Fibroblast of pulmonary artery (primary cell): ENCODE measurements at places on chromosomes 2 and 18.
A peak's percentile ranks its signal among the peaks of the same experiment; 100 is the strongest.

DNA sequence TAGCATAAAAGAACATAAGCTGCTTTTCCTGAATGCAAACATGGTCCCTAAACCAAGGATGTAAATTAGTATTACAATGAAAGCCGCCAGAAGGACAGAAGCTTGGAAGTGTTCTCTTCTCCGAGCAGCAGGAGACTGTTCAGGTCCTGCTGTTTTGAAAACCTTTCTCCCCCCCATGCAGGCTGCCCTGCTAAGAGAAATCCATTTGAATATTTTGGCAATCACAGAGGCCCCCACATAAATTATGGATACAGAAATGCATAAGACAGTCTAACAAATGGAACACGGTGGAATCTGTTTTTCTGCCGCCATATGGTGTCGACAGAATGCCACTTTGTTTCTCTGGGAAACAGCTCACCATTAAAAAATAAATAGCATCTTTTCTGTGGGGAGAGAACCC, 600.4 kb upstream of the KLHL29 start:
- DNase-seq = no peak

GRCh38 chr2:25993049-25993448, 10.8 kb upstream of the KIF3C start:
- DNase-seq = no peak

GRCh38 chr18:80181642-80182461, 65.5 kb downstream of the PARD6G start:
- DNase-seq = no peak

DNA sequence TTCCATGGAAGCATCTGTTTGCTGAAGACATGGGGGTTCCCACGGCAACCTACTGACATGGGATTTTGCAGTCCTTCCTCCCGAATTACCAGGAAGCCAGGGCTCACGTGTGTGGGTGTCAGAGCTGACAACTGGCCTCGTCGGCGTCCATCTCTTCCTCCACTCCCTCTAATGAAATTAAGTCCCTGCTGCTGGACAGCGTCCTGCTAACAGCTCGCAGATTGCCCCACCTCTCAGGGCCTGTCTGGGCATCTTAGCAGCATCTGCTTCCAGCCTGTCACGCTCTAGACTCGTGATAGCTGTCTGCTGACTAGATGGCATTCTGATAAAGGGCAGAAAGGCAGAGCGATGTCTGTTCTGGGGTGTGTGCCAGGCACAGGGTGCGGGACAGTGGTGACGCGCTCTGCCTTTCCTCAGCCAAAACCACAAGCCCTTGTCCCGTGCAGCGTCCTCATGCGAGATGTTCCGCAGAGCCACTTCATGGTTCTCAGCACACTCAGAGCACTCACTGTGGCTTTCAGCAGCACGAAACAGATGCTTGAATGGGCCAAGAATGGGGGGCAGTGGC, 161.1 kb downstream of the ARL4C start:
- peak; percentile 69 for DNase-seq

GRCh38 chr2:63064197-63064596, 13.6 kb downstream of the OTX1 start:
- DNase-seq = no peak

GRCh38 chr18:70627182-70627802, 338.4 kb downstream of the SOCS6 start:
- no peak for DNase-seq

- DNase-seq = peak; percentile 29
Measured at GRCh38 chr18:59570101-59570775, 127.0 kb downstream of the CCBE1 start.

DNA sequence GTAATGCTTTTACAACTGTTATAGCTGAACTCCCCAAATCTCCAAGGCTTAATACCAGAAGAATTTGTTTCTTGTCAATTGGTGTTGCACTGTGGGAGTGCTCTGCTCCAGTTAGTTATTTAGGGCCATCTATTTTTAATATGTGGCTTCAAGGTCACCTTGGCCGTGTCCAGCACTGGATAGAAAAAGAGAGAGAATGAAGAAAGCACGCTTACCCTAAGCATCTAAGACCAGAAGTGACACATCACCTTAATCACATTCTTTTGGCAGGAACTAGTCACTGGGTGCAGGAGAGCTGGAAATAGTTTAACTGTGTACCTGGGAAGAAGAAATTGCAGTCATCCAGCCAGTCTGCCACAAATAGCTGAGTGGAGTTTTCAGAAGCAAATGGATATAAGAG, 78.8 kb downstream of the VWC2L start:
- DNase-seq = no peak
